ENCODE measurements at places on chromosomes 12 and 14.

GRCh38 chr12:52057638-52058576 is 6.7 kb downstream of the NR4A1 start:
- no peak for DNase-seq

DNA sequence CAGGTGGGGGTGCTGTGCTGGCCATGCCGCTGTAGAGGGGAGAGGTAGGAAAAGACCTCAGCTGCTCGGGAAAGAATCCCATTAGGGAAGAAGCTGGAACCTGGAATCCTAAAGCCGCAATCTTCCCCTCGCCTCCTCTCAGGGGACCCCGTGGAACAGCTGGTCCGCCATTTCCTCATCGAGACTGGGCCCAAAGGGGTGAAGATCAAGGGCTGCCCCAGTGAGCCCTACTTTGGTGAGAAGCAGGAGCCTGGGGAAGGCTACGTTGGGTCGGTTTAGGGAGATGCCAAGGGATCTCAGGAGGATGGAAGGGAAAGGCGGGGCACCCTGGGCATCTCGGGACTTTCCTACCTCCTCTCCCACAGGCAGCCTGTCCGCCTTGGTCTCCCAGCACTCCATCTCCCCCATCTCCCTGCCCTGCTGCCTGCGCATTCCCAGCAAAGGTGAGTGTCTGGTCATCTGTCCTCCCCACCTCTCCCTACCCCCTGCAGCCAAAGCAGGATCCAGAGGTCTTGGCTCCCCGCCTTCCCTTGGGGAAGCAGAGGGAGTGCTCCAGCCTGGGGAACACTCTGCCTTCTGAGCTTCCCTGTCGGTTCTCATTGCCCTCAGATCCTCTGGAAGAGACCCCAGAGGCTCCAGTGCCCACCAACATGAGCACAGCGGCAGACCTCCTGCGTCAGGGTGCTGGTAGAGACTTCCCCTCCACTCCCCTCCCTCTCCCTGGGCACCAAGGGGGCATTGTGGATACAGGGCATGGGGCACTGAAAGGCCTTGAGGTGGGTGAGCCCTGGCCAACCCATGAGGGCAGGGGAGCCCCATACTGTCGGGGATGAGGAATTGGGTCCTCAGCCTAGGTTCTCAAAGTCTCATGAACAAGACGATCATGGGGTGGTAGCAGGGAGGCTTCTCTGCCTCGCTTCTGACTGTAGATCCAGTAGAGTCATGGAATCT is 12.4 kb downstream of the TNS2 start:
- DNase-seq: no peak

DNA sequence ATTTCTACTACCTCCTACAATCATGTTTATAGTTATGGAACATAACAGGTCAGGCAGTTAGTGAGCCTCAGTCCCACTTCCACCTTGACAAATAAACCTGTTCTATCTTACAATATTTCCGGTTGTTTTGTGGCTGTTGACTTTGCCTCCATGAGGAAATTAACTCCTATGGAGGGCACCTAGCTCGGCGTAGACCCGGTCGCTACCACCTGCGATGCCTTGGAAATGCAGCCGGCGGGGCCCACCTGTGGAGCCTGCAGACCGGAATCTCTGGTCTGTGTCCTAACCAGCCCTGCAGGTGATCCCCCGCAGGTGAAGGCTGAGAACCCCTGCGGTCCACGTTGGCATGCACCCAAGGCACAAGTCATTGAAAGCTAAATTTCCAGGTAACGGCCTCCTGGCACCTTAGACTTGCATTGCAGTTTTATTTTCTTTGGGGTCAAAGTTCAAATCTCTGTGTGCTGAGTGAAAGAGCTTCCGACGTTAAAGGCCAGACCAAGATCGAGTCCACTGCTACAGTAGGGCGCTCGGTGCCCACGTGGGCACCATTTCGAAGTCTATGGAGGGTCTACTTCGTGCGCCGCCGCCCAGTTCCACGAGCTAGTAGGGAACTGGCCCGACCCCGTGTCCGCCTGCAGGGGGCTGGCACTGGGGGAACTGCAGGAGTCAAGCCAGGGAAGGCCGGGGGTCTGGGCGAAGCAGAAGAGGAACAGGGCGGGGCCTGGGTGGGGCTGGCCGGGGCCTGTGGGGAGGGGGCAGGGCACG is 782 bp upstream of the PIWIL1 start:
- no peak for DNase-seq

- DNase-seq: no peak
Observed at GRCh38 chr14:39276005-39276404, 42.3 kb downstream of the MIA2 start.

GRCh38 chr12:47903151-47903611 is 1.6 kb downstream of the VDR start:
- no peak for DNase-seq

DNA sequence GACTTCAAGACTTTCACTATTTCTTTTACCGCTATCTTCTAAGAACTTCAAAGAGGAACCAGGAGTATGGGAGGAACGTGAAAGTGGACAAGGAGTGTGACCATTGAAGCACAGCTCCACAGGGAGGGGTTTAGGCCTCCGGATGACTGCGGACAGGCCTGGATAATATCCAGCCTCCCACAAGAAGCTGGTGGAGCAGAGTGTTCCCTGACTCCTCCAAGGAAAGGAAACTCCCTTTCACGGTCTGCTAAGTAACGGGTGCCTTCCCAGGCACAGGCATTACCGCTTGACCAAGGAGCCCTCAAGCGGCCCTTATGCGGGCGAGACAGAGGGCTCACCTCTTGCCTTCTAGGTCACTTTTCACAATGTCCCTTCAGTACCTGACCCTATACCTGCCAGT is 267.0 kb downstream of the RPL10L start:
- DNase-seq: no peak

DNA sequence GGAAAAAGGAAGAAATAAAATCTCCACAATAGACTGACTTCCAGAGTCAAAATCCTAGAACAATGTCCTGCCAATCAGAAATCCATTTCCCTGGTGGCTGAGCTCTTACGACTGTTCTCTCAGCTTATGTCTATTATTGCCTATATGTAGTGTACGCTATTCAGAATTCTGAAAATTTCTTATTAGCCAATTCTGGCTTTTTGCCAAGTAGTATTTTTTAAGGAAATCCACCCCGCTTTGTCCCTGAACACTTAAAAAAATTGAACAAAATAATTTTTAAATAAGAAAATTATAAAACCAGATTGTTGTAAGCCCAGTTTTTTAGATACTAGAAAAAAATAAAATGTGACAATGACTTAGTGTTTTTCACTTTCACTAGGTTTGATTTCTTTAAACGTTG is 143.0 kb downstream of the KCNA5 start:
- no peak for DNase-seq

GRCh38 chr12:107523775-107524535 is 161.6 kb upstream of the PWP1 start:
- DNase-seq: no peak

- no peak for DNase-seq
Observed at GRCh38 chr12:19915392-19916195, 452.7 kb upstream of the PDE3A start.

DNA sequence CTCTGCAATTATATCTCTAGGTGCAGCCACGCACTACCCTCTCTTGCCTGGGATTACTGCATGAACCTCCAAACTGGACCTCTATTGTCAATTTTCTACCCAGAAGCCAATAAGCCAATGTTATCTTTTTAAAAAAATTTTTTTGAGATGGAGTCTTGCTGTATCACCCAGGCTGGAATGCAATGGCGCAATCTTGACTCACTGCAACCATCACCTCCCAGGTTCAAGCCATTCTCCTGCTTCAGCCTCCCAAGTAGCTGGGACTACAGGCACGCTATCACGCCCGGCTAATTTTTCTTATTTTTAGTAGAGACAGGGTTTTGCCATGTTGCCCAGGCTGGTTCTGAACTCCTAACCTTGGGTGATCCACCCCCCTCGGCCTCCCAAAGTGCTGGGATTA is 11.2 kb upstream of the PXN start:
- DNase-seq: no peak

DNA sequence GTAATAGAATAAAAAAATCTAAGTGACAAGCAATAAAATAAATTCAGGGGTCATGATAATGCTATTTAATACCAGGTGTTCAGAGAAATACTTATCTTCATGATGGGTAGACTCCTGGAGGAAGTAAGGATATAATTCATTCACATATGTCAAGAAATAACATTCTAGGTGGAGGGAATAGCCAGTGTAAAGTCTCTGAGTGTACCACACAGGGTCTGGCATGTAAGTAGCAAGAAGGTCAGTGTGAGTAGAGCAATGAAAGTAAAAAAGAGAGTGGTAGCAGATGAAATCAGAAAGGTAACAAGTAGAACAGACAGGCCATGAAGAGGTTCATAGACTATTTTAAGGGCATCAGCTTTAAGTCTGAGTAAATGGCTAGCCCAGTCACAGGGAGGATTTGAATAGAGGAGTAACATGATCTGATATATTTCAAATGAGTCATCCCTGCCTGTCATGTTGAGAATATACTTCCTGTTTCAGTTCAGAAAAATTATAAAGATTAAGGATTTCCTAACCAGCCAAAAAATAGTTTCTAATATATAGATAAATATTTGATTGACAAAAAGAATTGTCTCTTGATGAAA is 519.9 kb downstream of the C12orf50 start:
- no peak for DNase-seq

GRCh38 chr14:40847480-40847879 is 759.2 kb upstream of the LRFN5 start:
- no peak for DNase-seq

- no peak for DNase-seq
Observed at GRCh38 chr12:64526859-64527258, 74.9 kb downstream of the TBK1 start.

GRCh38 chr14:50577982-50578381 is 18.0 kb downstream of the ATL1 start:
- DNase-seq: no peak

DNA sequence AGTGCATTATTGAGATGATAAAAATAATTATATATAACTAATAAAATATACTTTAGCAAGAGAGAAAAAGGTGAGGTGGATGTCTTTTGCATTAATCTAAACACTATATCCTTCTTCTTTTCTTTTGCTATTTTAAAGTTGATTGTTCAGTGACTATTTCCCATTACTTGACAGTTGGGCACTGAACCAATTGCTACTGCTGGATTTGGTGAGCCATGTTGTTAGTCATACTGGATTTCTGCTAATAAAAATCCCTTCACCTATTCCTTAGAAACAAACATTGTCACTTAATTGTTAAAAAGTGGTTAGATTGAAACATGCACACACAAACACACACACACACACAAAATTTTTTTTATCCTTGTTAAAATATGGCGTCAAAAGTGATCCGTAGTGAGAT is 251.6 kb upstream of the ALG10 start:
- DNase-seq: no peak

Measured in stimulated activated CD8-positive, alpha-beta memory T cell treated with anti-CD3 and anti-CD28 coated beads, Interleukin-15, amount 100 ng/mL, for 48 hours (primary cell).